ENCODE measurements at places on chromosomes 11 and 22. TPM values are rescaled to one million over a fixed set of nuclear protein-coding genes. Genes with fewer than 3 reads are reported as not detected.

Gene ISX
- total RNA-seq = not detected

DNA sequence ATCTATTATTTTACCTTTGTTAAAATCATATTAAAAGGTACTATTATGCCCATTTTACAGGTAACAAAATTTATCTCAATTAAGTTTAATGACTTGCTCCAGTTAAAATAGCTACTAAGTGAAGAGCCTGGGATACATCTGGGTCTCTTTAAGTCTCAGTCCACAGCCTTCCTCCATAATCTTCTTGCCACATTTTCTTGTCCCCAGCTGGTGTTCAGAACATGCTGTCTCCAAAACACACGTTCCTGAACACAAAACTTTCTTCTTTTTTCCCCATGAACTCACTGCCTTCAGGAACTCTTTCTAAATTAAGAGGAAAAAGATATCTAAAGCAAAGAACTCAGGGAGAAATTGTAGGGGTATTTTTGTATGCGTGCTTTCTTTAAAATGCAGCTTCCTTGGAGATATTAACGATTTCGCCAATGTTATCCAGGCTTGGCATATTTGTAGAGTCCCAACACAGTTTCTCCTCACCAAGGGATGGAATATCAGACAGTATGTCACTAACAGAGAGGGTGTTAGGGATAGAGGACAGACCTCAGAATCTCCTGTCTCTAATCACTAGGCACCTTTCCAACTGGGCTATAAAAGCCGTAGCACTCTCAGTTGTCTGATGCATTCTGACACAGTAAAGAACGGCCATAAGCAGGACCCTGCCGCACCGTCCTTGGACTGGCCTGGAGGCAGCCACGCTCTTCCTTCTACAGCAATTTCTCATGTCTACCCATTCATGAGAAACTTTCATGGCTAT lies 232.8 kb upstream of the BLID start:
- no peak for DNase-seq

DNA sequence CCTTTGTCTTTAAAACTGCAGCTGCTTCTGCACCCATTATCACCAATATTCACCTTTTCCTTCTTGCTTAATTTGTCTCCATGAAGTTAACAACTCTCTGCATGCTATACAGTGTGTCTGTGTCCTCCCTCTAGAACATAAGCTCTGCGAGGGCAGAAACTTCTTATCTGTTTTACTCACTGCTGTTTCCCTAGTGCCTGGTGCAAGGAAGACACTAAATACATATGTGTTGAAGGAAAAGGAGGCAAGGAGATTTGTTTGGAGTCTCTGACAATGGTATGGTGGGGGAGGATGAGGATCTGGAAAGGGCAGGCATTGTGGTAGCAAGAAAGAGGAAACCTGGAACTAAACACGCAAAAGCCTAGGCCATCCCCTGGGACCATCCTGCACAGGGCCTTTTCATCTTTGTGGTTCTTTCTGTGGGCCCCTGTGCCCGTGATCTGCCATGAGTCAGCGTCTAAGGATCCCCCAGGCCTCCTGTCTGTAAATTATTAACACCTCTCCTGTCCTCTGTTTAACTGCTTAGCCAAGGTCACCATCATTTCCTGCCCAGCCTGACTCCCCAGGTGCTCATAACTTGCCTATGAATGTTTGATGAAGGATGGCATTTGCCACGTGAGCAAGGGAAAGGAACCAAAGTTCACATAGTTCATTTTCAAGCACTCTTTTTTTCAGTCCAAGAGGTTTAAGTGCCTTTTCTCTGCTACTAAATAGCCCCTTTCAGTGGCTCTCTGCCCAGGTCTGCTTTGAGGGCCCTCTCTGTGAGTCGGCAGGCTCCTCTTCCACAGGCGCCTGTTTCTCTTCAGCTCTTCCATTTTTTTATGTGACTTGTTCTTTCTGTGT lies 131.1 kb downstream of the RASSF10 start:
- DNase-seq = no peak

- no peak for DNase-seq
Measured at GRCh38 chr22:18033204-18033998, 9.0 kb upstream of the MICAL3 start.

Gene CCDC73
- total RNA-seq = not detected

Gene P4HA3
- 1.1 TPM for total RNA-seq

Data from dorsolateral prefrontal cortex (tissue), 122 donors.